Dermis blood vessel endothelial cell (primary cell): ENCODE measurements at places on chromosomes 7 and 10.

GRCh38 chr10:16559236-16559773 lies 37.6 kb upstream of the C1QL3 start:
- no peak for DNase-seq

DNA sequence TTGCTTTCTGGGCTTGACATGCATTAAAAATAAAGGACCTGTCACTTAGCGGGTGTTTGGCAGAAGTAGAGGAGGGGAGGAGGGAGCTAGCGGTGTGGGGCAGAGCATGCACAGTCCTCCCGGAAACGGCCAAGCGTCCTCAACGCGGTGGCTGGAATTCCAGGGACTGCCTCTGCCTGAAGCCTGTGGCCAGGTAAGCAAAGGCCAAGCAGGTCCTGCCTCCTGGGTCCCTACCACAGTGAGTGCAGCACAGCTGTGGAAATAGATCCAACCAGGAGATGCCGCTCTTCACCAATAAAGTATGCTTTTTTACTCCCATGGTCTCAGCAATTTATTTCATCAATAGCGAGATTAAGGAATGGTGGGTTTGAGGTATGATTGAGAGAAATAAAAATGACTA lies 323.4 kb downstream of the WDR37 start:
- no peak for DNase-seq

GRCh38 chr10:119644205-119644814 lies 6.9 kb upstream of the BAG3 start:
- peak; percentile 27 for DNase-seq

DNA sequence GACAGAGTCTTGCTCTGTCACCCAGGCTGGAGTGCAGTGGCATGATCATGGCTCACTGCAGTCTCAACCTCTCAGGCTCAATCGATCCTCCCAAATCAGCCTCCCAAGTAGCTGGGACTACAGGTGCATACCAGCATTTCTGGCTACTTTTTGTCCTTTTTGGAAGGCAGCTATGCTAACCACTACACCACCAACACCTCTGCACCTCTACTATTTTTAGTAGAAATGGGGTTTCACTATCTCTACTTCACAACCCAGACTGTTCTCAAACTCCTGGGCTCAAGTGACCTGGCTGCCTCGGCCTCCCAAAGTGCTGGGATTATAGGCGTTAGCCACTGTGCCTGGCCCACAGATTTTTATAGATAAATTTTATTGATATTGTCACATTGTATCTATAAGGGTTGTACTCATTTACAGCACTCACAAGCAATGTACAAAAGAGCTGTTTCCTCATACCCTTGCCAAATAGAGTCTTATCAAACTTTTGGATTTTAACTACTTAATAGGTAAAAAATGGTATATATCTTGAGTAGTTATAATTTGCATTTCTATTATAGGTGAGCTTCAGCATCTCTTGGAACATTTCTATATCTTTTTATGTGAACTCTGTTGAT lies 23.7 kb downstream of the PRR15 start:
- no peak for DNase-seq

DNA sequence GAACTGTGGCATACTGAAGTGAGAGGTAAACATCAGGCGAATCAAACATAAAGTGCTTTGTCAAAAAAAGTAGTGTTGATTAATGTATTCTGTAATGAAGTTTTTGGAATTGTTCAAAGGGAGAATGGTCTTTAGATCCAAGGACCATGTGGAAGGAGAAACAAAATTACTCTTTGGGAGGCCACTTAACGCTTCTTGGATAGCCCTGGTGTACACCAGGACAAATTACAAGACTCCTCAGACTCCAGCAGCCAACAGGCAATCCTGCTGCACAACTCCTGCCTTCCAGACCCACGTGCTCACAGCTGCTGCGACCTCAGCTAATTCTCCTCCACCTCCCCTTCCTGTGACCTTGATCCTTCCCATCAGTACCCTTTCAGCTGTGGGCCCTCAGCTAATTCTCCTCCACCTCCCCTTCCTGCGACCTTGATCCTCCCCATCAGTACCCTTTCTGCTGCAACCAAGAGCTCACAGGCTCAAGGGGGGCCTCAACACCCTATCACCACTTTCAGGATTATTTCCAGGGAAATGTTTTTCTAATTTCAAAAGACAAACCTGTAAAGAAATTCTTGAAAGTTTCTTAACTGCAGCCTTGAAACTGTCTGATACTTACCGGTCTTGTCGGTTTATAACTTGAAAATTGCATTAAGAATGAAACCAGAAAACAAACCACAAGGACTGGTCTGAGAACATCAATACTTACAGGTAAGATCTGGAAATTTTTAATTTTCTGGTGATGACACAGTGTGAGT lies 29.7 kb upstream of the DDC start:
- no peak for DNase-seq

DNA sequence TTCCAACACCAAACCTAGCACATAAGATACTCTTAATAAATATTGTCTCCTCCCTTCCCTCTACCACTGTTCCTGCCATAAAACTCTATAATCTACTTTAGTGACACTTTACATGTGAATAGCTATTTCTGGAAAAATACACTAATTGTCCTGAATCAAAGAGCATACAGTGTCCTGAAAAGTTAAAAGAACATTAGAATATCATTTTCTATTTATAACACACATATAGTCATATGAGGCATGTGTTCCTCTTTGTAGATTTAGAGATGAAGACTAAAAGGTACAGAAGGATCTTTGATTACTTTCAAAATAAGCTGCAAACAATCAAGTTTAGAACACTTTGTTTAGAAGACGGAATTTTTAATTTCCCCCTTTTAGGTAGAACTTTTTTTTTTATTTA lies 13.6 kb downstream of the NCOA4 start:
- no peak for DNase-seq

GRCh38 chr7:75906991-75907667 lies 7.8 kb upstream of the POR start:
- DNase-seq = no peak

DNA sequence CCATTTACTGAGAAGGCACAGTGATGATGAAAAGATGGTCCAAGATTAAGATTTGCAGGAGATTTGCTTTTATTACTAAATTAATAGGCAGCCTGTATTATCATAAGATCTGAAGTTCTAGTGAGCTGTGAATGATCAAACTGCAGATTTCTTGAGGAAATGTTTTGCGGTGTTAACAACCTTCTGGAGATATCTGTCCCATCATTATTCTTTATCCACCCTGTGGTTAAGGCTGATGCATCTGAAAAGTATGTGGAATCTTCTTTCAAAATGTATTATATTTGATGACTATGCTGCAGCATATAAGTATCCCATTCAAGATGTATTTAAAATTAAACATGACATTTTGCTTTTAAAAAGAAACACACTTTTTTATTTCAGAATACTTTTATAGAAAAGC lies 150.3 kb downstream of the POLR1F start:
- no peak for DNase-seq

GRCh38 chr10:10332786-10333185 lies 684.9 kb upstream of the CELF2 start:
- no peak for DNase-seq

GRCh38 chr10:22682237-22683139 lies 31.9 kb downstream of the PIP4K2A start:
- peak; percentile 34 for DNase-seq

DNA sequence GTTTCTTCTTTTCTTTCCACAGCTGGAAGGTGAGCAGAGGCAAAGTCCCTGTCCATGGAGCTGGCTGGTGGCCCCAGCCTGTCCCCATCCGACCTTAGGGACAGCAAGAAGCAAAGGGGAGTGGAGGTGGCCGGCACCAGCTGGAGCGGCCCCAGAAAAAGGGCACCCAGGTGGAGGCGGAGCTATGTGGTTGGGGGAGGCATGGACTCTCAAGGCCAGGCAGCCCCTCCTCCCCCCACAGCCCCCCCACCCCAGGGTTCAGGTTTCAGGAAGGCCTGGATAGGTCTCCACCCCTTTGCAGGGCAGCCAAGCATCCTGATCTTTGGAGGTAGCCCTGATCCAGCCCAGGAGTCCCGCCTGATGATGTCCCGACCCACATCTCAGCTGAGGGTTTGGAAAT lies at the start of gene SSC4D:
Gene SSC4D (minus strand): TSS at position 161 of the 400 bp plus-strand sequence. CDS start 5,258 bp downstream, outside the sequence.
- no peak for DNase-seq

DNA sequence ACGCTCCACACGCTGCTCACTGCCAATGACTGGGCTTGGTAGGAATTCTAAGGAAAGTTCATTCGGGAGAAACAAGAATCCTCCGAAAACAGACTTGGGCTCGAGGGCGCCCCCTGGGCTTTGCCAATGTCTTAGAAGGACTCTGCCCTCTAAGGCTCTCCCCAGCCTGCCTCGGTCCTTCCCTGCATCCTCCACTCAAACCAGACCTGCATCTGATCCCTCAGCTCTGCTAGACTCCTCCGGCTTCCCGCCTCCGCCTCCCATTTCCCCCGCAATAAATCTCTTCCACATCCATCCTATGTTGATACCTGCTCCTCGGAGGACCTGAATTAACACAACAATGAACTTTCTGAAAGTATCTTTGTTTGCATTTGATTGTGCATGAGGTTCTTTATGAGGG lies 177.6 kb downstream of the PLPP4 start:
- DNase-seq = no peak

GRCh38 chr7:2539031-2539911 lies 16.1 kb downstream of the BRAT1 start:
- no peak for DNase-seq

DNA sequence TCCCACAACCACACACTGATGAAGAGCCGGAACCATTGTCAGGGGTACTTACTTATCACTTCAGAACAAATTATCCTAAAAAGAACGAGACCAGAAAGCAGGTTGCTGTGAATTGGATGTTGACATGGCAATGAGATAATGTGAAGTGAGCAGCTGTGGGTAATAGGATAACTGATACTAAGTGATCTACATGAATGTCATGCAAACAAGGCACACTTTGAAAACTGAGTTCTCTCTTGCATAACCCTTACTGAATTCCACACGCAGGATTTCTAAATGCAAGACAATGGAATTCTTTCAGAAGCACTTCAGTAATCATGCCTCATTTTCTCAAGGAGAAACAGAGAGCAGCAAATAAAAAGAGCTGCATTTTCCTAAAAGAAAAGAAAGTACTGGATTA lies 242.5 kb upstream of the TMEM229A start:
- DNase-seq = no peak

DNA sequence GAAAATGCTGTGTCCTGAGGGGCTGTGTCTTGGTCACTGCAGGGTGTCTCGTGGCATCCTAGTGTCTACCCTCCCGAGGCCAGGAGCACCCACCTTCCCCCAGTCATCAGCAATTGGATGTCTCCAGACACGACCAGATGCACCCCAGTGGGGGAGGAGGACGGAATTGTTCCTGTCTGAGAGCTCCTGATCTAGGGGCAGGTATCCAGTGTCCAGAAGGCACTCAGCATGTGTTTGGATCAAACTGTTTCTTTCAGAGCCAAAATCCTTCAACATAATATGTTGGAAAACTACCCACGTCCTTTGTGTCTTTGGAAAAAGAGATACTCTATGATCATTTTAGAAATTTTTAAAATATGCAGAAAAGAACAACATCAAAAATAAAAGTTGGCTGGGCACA lies 16.9 kb downstream of the PRKRIP1 start:
- DNase-seq = no peak

DNA sequence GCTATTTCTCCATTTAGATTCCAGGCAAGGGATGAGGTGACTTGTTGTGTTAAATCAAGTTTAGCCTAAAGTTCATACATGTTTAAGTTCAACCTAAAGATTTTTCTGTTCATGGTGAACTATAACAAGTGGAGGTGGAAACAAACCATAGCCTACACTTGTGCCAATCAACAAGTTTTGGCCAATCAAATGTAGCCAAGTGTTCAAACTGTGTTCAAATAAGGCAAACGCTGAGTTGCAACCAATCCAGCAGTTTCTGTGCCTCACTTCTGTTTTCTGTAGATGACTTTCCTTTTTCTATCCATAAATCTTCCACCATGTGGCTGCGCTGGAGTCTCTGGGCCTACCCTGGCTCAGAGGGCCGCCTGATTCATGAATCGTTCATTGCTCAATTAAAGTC lies 4.5 kb upstream of the VOPP1 start:
- DNase-seq = no peak

DNA sequence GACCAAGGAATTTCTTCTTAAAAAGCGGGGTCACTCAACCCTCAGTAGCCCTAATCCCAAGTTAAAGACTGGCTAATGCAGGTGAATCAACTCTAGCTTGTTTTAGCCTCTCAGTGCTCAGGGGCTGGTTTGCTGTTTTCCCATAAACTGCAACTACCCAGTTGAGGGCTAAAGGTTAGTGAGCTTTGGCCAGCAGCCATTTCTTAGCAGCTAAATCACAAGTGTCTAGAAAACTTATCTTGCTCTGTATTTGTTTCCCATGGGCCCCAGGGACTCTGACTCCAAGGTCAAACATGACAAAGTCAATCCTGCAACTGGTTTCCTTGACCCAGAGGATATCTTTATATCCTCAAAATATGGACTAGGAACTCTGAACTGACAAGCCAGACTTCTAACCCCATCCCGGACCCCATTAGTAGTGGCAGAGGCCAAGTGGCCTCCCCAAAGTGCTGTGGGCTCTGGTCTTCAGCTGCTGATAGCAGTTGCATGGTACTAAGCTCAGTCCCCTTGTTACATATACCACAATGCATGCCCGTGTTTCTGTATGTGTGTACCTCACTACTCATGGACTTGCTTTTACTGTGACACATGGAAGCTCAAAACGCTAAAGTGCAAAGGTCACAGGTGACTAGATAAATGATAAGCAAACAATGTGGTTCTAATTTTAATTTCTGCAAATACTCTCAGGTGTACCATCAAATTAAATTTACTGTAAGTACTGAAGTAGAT lies 793.0 kb upstream of the IGFBP3 start:
- peak; percentile 55 for DNase-seq

DNA sequence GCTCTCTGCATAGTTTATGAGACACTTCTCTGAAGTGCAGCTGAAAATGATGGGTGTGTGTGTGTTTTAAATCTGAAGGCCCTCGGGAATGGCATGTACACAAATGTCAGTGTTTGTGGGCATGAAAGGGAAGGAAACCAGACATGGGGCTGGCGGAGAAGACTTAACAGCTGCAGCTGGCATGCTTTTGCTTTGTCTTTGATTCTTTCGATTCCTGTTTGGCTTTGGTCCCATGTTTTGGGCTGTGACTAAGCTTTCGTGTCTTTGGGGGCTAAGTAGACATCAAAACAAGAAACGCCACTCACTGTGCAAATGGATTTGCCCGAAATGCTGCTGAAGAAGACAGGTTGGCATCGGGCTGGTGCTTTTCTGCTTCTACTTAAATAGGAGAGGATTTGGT lies 179.3 kb downstream of the PFKFB3 start:
- peak; percentile 90 for DNase-seq

DNA sequence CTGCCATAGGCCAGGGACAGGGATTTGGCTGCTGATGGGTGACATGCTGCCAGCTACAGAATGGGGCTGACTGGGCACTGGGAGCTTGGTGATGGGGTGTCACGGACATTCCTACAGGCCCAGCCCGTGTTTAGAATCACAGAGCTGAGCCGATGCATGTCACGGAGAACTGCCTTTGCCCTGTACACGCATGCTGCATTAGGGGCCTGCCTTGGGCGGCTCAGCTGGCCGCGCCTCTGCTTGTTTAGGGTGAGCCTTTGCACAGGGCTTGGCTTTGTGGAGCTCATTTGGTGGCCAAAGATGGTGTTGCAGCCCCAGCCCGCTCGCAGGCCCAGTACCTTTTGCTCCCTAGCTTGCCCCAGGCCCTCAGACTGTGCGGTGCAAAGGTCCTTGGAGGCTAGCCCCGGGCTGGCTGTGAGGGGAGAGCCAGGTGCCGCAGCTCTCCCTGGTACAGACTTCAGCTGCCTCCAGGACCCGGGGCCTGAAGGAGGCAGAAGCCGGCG lies 108.4 kb upstream of the BTBD16 start:
- peak; percentile 40 for DNase-seq
